ENCODE measurements at places on chromosomes 12 and 14. TPM values are rescaled to one million over a fixed set of nuclear protein-coding genes. Genes with fewer than 3 reads are reported as not detected.

GRCh38 chr14:24938593-24938992 is 111.4 kb downstream of the STXBP6 start:
- no peaks in the 10 kb centered on the region for H3K4me1 ChIP-seq
- no peak for DNase-seq
- no peak overlapping the region for H3K4me3 ChIP-seq
- no peaks in the 10 kb centered on the region for H3K27me3 ChIP-seq
- H3K27ac ChIP-seq = no peak overlapping the region

RHEBL1 gene
- 8.6 TPM for total RNA-seq

GRCh38 chr12:129312048-129312447 is 458.8 kb downstream of the GLT1D1 start:
- no peaks in the 10 kb centered on the region for H3K27me3 ChIP-seq
- H3K4me3 ChIP-seq = no peak overlapping the region
- no peaks in the 10 kb centered on the region for H3K4me1 ChIP-seq
- DNase-seq = no peak
- H3K36me3 ChIP-seq = no peaks in the 10 kb centered on the region

DNA sequence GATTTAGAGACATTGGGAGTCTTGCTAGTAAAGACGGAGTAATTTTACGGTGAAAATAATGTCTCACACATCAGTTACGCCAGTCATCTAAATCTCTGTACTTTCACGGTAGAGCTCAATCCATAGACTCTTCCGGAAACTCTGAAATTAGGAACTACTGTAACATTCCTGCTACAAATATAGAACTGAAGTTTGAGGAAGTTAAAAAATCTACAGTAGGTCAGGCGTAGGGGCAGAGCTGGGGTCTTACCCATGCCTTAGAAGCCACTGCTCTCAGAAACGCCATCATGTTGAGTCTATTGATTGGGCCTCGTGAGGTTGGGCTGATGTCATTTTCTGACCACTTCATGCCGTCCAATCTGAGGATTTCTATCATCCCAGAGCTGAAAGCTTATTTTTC is 1029.8 kb upstream of the TMEM132C start:
- H3K36me3 ChIP-seq = no peaks in the 10 kb centered on the region
- no peak for DNase-seq
- no peak overlapping the region for H3K4me3 ChIP-seq
- no peak overlapping the region for H3K27ac ChIP-seq

- H3K4me3 ChIP-seq = no peak overlapping the region
- H3K4me1 ChIP-seq = no peaks in the 10 kb centered on the region
- H3K27me3 ChIP-seq = peaks cover 4% of the 10 kb centered on the region
- no peaks in the 10 kb centered on the region for H3K36me3 ChIP-seq
- no peak for DNase-seq
These were observed 318.7 kb downstream of the TMEM121 start for GRCh38 chr14:105844810-105845724.

DNA sequence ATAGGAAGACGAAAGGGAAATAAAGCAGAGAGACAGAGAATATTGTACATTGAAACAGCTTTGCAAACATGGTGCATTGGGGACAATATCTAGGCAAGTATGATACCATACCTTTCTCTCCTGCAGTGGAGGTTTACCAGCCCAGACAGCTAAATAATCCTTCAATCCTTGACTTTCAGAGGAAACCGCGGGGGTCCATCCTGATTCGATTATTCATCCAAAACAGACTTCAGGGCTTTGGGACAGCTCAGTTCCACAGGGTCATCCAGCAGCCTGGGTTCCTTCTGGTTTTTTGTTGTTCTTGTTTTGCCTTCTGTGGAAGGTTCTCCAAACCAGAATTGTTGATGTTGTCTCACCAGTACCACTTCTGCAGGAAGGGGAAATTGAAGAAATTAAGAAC is 81.5 kb downstream of the LGR5 start:
- no peak for DNase-seq
- H3K27me3 ChIP-seq = peaks cover 2% of the 10 kb centered on the region
- H3K27ac ChIP-seq = no peak overlapping the region
- no peaks in the 10 kb centered on the region for H3K4me1 ChIP-seq

G2E3 gene
- 21.5 TPM for total RNA-seq

DNA sequence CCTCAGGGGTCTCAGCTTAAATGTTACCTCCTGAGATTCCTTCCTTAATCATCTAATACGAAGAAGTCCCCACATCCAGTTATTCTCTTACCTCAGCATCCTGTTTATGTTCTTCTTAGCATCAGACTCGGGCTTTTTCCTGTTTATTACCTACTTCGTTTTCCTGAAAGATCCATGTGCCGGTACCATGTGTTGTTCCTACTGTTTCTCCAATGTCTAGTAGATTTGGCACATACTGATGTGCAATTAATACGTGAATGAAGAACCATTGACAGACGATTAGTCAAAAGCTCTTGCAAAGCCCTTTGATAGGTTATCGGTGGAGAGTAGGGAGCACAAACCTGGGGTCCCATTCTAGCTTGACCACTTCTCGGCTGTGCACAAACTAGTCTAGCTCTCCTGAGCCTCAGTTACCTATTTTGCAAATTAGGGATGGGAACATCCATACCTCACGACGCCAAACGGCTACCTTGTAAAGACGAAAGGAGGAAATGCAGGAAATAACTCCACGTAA is 735 bp upstream of the MAPKAPK5 start:
- peaks cover 40% of the 10 kb centered on the region for H3K36me3 ChIP-seq
- H3K27me3 ChIP-seq = no peaks in the 10 kb centered on the region
- H3K4me3 ChIP-seq = peak overlapping the region; percentile 98
- peak overlapping the region; percentile 99 for H3K27ac ChIP-seq

DHRS1 gene
- total RNA-seq = 7.5 TPM

- no peaks in the 10 kb centered on the region for H3K27me3 ChIP-seq
- no peak overlapping the region for H3K27ac ChIP-seq
- H3K4me1 ChIP-seq = no peaks in the 10 kb centered on the region
- no peaks in the 10 kb centered on the region for H3K36me3 ChIP-seq
These were observed 191.4 kb downstream of the PLCZ1 start for GRCh38 chr12:18546399-18546798.

- no peak overlapping the region for H3K27ac ChIP-seq
- no peak for DNase-seq
- H3K4me3 ChIP-seq = no peak overlapping the region
- no peaks in the 10 kb centered on the region for H3K27me3 ChIP-seq
- peaks cover 13% of the 10 kb centered on the region for H3K4me1 ChIP-seq
- H3K36me3 ChIP-seq = peaks cover 7% of the 10 kb centered on the region
These were observed 102.6 kb downstream of the OSBPL8 start for GRCh38 chr12:76457010-76457409.

RNASE11 gene
- not detected for total RNA-seq

- no peak for DNase-seq
- no peaks in the 10 kb centered on the region for H3K27me3 ChIP-seq
- H3K4me1 ChIP-seq = no peaks in the 10 kb centered on the region
- no peaks in the 10 kb centered on the region for H3K36me3 ChIP-seq
These were observed 465.9 kb upstream of the TBX3 start for GRCh38 chr12:115149685-115150378.

DNA sequence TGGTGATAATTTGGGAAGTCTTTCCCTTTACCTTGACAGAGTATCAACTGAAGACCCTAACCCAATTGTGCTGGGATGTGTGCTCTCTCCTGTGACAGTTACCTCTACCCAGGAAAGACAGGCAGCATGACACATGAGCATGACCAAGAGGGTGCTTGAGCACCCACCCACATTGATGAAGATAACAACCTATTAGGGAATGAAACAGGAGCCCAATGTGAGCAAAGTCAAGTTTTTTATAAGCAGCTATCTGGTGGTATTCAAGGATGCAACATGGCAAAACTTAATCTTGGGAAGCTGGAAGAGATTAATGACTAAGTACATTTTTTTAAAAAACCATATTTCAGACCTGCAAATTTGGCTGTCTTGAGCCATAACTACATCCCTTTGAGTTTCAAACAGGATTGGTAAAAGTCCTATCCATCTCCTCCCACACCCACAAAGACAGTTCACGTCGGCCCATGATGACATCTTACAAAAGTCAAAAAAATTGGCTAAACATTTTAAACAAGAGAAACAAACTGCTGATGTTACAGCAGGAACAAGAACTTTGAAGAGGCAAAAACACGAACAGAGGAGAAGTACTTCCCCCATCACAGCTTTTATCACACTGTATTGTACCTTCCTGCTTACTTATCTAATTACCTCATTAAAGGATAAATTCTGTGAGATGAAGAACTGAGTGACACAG is 60.3 kb downstream of the MED13L start:
- no peak overlapping the region for H3K27ac ChIP-seq
- no peak overlapping the region for H3K4me3 ChIP-seq
- H3K27me3 ChIP-seq = no peaks in the 10 kb centered on the region
- no peak for DNase-seq
- H3K4me1 ChIP-seq = peaks cover 45% of the 10 kb centered on the region

DNA sequence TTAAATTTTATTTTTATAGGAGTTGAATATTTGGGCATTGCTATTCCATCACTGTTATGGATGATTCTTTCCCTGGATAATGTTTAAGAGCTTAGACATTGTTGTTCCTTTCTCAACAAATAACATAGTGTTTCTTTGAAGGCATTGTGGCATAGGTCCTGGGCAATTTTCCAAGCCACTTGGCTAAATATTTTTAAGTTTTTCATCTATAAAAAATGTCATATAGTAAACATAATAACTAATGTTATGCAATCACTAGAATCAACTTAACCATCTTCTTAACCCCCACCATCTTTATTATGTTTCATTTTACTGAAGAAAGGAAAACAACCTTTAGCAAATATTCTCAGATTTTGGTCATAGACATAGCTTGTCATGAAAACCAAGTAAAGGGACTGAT is 600.6 kb upstream of the LMO3 start:
- no peak for DNase-seq
- no peak overlapping the region for H3K27ac ChIP-seq
- H3K36me3 ChIP-seq = no peaks in the 10 kb centered on the region
- no peaks in the 10 kb centered on the region for H3K27me3 ChIP-seq
- no peaks in the 10 kb centered on the region for H3K4me1 ChIP-seq

SERPINA10 gene
- not detected for total RNA-seq

DNA sequence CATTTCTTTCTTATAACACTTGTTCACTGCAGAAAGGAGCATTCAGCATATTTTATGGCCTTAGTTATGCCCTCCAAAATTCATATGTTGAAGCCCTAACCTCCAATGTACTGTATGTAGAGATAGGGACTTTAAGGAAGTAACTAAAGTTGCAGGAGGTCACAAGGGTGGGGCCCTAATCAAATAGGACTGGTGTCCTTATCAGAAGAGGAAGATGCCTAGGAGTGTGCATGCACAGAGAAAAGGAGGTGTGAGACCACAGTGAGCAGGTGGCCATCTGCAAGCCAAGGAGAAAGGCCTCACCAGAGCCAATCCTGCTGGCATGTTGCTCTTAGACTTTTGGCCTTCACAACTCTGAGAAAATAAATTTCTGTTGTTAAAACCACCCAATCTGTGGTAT is 12.9 kb upstream of the E2F7 start:
- no peak overlapping the region for H3K27ac ChIP-seq
- no peaks in the 10 kb centered on the region for H3K36me3 ChIP-seq
- DNase-seq = no peak
- no peaks in the 10 kb centered on the region for H3K4me1 ChIP-seq

CLEC14A gene
- total RNA-seq = not detected

DNA sequence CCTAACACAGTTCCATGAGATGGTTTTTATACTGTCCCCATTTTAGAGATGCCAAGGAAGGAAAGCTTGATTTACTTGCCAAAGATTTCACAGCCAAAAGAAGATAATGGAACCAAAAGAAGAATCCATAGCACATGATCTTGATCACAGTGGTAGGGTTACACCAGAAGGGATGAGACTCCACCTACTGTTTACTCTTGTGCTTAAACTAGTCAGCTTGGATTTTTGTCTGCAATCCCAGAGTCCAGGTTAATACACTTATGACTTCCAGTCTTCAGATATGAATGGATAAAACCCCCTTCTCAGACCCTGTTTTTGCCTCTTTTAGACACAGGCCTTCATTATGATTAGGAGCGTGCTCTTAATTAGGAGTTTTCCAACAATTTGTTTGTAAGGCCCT is 454.2 kb downstream of the AEBP2 start:
- no peaks in the 10 kb centered on the region for H3K27me3 ChIP-seq
- H3K4me3 ChIP-seq = no peak overlapping the region
- no peaks in the 10 kb centered on the region for H3K4me1 ChIP-seq
- no peak overlapping the region for H3K27ac ChIP-seq
- no peak for DNase-seq
- no peaks in the 10 kb centered on the region for H3K36me3 ChIP-seq

MYF5 gene
- total RNA-seq = not detected

MIP gene
- not detected for total RNA-seq

DNA sequence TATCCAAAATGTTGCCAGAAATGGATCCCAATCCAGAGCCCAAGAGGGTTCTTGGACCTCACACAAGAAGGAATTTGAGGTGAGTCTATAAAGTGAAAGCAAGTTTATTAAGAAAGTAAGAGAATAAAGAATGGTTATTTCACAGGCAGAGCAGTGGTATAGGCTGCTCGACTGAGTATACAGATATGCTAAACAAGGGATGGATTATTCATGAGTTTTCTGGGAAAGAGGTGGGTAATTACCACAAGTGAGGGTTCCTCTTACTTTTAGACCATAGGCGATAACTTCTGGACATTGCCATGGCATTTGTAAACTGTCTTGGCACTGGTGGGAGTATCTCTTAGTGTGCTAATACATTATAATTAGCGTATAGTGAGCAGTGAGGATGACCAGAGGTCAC is 73.6 kb downstream of the ETNK1 start:
- no peak overlapping the region for H3K4me3 ChIP-seq
- peaks cover 17% of the 10 kb centered on the region for H3K27me3 ChIP-seq
- H3K4me1 ChIP-seq = no peaks in the 10 kb centered on the region
- H3K27ac ChIP-seq = no peak overlapping the region
- DNase-seq = no peak
